Hematopoietic multipotent progenitor cell treated with erythropoietin and hydrocortisone succinate and interleukin-3 and kit ligand, for 8 days (in vitro differentiated cells): ENCODE measurements at places on chromosomes 6 and 20.

DNA sequence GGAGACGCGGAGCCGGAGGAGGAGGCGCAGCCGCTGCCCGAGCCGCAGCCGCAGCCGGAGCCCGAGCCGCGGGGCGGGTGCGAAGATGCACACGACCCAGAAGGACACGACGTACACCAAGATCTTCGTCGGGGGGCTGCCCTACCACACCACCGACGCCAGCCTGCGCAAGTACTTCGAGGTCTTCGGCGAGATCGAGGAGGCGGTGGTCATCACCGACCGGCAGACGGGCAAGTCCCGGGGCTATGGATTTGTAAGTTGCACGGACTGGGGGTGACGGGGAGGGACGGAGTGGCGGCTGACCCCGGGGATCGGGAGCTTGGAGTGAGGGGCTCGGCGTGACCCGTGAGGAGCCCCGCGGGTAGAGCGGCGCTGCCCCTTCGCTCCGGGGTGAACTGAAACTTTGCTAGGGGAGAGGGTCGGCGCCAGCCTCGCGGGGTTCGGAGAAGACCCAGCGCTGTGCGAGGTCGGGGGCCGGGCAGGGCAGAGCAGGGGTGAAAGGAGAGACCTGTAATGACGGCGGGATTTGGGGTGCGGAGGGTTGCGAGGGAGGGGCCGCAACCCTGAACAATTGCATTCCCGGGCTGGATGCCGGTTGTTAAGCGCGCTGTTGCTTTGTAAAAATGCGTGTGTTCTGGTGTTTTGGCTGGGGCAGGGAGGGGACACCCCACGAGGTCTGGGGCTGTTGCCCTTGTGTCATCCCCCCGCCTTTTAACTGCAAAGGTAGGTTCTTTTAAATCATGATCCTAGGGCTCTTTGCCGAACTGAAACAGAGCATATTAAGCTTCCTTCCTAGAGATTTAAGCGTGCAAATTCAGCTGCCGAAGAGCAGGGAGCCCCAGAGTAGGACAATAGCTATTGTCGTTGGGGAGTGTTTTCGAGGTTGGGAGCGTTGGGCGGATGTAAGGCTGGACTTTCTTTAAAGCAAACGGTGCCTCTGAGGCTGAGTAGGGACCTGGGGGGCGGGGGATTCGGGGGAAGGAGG lies 628 bp downstream of the RBM24 start:
- no peak for DNase-seq

GRCh38 chr6:127547904-127548649 lies 28.9 kb upstream of the C6orf58 start:
- no peak for DNase-seq

DNA sequence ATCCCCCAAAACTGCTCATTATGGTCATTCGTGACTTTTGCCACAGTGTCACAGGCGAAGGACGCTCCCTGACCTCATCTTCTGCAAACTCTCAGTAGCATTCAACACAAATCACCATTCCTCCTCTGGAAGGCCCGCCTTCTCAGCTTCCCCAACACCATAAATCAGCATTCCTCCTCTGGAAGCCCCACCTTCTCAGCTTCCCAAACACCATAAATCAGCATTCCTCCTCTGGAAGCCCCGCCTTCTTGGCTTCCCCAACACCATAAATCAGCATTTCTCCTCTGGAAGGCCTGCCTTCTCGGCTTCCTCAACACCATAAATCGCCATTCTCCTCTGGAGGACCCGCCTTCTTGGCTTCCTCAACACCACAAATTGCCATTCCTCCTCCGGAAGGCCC lies 288.0 kb upstream of the AGPAT4 start:
- no peak for DNase-seq

DNA sequence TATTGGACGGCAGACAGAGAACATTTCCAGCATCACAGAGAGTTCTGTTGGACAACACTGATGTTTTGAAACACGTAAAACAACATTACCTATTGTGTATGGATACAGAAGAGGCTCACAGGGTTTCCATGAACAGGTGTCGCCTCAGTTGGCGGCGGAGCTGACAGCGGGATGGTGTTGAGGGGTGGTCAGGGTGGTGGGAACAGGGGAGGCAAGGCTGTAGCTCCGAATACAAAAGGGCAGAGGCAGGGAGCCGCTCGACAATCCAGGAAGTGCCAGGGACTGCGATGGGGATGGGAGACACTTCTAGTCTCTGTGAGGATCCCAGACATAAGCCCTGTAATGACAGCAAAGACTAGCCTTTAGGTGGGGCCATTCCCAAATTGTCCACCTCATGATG lies 14.5 kb upstream of the PI16 start:
- no peak for DNase-seq

DNA sequence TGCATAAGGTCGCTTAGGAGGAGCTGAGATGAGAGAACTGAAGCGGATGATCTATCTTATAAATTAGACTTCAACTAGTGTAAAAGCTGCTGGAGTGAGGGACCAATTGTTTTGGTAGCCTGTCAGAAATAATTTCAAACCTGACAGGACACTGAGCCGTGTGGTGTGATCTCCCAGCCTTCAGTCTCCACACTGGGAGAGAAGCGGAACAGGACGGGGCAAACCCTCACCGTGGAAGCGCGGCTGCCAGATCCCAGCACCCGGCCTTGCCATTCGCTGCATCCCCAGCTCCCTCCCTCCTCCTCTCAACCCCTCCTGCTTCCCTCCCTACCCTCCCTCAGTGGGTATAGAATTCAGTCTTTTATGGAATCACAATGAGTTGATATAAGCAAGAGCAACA lies 900.1 kb upstream of the SLC35B3 start:
- DNase-seq = no peak

DNA sequence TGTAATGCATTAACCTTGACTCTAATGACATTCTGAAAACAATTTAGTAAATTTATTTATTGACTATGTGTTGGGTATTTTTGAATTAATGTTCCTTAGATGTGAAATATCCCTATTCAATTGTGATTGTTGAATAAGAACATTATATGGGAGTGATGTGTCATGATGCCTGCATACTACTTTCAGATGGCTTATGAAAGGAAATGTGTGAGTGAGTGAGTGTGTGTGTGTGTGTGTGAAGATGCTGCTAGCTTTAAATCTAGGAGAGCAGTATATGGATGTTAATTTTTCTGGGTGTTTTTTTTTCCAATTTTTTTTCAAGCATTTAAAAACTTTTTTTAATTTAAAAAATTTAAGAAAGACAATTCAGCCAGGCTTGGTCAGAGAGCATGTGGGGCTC lies 32.5 kb upstream of the NT5E start:
- no peak for DNase-seq
